NCI-H69 (cell line): ENCODE measurements at places on chromosomes 12 and 14.

- DNase-seq = peak; percentile 81
These were observed 10.5 kb downstream of the NTF3 start for GRCh38 chr12:5442251-5443006.

DNA sequence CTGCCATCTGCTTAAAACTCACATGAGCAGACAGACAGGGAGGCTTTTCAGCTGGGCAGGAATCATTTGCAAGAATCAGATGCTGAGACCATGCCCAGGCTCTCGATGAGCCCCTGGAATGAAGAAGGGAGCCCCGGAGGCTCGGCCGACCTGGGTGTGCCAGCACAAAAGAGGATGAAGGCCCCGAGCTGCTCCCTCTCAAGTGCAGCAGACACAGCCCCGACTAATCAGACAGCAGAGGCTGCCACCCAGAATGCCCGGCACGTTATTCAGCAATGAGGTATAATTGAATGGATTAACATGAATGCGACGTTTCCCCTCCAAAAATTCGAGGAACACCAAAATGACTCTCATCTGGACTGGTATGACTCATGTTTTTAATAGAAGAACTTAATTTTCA, 58.9 kb downstream of the BCL11B start:
- DNase-seq = no peak

DNA sequence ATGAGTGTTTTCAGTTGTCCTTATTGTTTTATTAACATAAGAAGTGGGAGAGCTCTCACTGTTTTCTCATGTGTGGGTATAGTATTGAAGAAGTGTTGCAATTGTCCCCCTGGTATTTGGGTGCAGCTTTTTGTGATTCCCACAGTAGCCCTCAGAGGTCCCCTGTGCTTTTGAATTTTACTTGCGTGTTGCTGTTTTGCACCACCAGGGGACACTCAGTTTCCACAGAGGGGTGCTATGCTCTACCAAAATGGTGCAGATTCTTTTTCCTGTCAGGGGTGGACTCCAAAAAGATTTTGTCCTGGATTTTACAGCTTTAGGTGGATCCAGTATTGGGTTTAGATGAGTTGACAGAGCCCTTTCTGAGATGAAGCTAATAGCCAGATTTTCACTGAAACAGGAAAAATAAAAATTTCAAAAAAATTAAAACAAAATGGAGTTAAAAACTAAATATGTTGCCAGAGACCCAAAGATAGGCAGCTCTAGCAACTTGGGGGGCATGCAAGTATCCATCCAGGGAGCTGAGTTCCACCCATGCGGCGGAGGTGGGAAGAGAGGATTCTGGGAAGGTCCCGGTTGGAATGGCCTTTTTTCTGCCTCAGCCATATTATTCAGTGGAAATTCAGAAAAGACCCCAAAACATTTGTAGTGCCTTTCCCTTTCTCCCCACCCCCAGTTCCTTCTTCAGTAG, 50.2 kb downstream of the TTLL5 start:
- DNase-seq = peak; percentile 49

DNA sequence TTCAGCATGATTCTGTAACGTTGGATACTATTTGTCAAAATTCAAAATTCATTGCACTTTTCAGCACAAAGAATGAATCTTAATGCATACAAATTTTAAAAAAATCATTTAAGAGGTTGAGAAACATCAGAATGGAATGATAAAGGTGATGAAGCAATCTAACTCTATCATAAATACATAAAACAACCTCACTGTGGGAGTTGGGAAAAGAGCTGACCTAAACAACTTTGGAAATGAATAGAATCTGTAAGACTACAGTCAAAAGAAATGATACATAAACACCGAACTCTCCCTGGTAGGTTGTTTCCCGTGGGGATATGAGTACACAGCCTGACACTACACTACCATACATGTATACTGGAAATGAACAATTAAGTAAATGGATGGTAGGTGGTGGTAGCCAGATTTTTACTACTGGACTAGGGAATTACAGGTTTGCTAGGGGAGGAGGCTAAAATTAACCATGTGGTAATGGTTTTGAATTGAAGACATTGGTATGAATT, 64.9 kb upstream of the PARP11 start:
- no peak for DNase-seq

GRCh38 chr12:3536096-3536875, 45.3 kb downstream of the PRMT8 start:
- DNase-seq = peak; percentile 40

DNA sequence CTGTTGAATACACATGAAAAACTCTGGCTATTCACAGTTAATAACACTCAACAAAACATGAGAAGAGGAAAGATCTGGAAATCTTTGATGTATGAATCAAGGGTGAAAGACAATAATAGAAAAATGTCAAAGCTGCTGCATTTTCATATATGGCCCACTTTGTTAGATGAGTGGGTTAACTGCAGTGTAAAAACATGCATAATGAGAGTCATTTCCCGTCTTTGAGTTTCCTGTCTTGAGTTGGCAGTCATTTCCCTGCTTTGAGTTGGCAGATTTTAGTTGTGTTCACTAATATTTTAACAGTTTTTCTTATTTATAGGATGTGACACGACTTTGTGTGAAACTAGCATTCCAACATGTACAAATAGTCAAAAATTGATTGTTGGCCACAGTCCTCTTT, 87.9 kb upstream of the PTPRQ start:
- DNase-seq = no peak
